Left hindlimb (tissue), 1 donor: ENCODE measurements at places on chromosomes 2 and 18.

- no peak for DNase-seq
These were observed 298.0 kb downstream of the DSEL start for GRCh38 chr18:67218556-67218955.

DNA sequence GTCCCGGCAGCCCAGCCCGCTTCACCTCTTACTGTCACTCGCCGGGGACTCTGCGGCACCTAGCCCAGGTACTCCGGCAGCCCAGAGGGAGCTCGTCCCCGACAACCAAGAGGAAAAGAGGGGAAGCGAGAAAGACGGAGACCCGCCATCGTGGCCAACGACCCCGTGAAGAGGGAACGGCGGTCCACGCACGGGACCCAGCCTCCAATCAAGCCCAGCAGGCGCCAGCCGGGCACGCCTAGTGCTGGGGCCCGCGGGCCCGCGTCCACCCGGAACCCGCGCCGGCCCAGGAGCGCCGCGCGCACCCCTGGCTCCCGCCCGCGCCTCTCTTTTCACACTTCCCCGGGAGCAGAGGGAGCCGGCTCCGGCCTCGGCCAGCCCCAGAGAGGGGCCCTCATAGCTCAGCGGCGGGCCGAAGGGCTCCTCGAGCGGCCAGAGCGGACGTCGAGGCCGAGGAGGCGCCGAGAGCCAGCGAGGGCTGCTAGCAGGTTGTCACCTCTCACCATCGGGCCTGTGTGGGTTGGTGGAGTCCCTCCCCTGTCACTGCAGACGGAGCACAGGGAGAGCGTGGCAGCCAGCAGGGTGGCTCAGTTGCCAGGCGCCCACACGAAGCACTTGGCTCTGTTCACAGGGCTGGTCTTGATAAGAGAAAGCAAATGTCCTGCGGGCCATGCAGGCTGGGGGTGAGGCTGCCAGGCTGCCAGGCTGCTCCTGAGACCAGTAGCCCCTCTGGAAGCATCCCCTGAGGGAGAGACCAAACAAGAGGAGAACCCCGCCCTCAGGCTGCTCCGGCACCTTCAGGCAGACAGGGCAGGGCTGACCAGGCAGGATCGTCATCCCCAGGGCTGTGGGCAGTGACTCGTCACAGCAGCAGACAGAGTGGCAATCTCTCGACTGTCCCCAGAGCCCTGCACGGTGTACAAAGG is 36.9 kb upstream of the KLF11 start:
- no peak for DNase-seq

DNA sequence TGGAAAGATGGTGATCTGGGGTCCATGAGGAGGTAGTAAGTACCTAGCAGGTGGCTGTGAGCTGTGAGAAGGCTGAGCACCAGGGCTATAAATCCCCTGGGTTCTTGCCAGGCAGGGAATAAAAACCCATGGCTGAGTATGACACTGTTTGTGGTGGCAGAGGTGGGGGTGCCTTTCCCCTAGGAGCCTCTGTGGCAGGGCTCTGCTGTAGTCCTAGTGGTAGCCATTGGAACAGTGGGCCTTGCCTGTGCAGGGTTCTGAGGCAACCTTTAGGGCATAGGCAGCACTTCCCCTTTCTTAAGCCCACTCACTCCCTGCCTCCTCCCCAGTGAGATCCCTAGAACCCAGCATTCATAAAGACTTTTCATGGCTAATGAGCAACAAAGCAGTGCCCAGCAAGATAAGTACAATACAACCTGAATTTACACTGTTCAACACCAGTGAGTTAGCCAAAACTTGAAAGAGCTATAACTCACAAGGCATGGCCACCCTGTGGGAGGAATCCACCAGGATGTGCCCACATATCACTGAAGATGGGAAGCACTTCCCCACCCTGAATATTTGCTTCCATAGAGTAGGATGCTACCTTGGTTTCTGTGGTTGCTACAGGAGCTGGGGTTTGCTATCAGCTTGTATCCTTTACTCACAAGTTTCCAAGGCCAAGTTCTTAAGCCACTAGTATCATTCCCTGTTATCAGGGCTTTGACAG is 100.9 kb upstream of the NEUROD1 start:
- no peak for DNase-seq

DNA sequence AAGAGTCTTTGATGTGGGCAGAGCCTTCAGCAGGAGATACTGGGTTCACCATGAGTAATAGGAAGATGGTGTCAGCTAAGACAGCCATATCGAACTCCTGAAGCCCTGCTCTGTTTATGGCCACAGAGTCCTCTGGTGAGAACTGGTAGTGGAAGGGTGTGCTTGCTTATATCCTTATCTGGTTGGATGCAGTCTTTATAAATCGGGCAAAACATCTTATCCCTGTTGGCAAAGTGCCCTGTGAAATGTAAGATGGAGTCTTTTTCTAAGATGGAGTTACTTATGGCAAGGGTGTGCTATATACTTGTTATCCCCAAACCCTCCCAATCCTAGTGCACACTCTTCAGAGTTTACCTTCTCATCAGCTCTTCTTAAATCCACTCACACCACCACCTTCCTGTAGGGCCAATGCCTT is 190.8 kb upstream of the PARD3B start:
- DNase-seq = no peak

DNA sequence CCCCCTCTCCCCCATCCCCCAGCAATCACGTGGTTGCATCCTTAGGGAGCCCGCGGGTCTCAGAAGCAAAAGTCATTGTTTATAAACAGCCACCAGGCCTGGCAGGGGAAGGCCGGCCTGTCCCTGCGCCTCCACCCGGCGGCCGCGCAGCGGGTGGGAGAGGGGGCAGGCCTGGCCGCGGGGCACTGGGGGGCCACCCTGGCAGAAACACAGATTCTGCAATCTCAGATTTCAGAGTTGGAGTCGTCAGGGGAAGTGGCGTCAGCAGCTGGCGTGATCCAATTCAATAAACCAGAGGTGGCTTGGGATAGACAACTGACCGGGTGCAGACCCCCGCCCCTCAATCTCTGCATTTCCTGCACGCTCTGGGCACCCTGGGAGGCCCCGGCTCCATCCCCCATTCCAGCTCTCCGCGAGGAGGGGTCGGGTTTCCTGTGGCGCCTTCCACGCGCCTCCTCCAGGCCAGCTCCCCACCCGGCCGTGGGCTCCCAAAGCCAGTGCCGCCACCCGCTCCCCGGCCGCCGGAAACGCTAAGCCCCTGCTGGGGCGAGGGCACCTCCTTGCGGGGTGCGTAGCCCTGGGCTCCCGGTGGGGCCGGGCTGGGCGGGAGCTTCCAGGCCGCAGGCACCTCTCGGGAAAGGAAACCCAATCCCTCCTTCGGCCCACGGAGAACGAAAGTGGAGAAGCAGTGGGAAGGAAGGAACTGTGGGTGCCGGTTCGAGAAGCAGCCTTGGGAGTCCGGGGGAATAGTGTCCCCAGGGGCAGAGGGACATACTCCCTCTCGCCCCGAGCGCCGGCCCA is 1.1 kb downstream of the BIN1 start:
- peak; percentile 79 for DNase-seq

GRCh38 chr2:103363639-103364038 is 601.8 kb downstream of the TMEM182 start:
- no peak for DNase-seq

GRCh38 chr18:22211657-22212056 is 42.3 kb downstream of the GATA6 start:
- no peak for DNase-seq
